ENCODE measurements at places on chromosomes 7 and 10. TPM values are rescaled to one million over a fixed set of nuclear protein-coding genes. Genes with fewer than 3 reads are reported as not detected.

DNA sequence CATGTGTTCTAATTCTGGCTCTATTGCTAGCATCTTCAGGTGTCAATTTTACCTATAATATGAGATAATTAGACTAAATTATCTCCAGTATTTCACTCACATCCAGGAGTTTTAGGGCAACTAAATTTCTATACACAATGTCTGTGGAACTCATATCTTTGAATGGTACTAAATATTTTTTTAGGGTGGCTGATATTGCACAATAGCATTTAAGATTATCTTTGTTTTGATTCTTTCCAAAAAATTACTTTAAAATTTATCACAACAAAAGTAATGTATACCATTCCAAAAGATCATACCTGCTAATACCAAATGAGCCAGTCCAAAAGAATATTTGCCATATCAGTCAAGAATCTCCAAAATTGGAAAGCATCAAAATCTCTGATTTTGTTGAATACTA lies 285.5 kb downstream of the SEMA3D start:
- no peak for DNase-seq

DNA sequence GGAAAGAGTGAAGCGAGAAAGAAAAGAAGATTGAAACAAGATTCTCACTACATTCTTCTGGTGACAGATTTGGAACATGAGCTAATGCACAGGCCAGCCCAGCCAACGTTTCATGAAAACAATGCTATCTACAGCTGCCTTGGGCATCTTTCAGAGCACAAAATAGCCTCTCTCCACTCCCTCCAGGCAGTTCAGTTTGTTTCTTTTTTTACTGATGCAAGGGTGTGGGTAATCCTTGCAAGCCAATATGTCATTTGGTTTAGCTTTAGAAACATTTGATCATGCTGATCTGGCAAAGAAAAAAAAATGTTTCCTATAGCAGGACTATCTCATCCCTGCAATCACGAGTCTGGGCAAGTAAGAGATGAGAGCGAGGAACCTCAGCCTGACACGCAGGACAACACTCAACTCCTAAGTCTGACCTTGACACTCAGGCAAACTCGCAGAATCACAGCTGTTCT lies 35.9 kb downstream of the SVIL start:
- DNase-seq = no peak

- no peak for DNase-seq
Observed at GRCh38 chr10:71268758-71269157, 50.3 kb upstream of the SLC29A3 start.

DNA sequence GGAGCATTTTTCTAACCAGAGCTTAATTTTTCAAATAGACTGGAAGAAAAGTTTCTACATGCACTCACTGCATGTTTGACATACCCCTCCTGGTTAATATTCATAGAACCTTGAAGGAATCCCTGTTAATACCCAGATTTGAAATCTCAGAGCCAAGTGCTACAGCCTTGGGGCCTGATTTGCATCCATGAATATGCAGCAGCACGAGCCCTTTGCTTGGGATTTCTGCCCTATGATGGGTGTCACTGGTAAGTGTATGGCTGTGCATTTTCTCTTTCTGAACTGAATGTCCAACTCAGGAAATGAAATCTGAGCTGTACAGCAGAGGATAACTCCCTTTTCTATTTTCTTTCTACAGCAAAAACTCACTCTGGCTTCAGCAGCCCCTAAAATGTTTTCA lies 1157.5 kb downstream of the XPNPEP1 start:
- DNase-seq = no peak

CUBN gene
- 0.04 TPM for polyA plus RNA-seq

GIMAP7 gene
- polyA plus RNA-seq = not detected

Data from A549 (cell line).